ENCODE measurements at places on chromosomes 13 and 19. TPM values are rescaled to one million over a fixed set of nuclear protein-coding genes. Genes with fewer than 3 reads are reported as not detected.

Gene CBLC
- not detected for total RNA-seq

Gene COMMD6
- total RNA-seq, result 122 TPM

Gene MBD3L2
- total RNA-seq, result not detected

Gene ITGBL1
- total RNA-seq, result 1.5 TPM

Gene ZBTB32
- total RNA-seq, result not detected

Gene ADAMTS10
- total RNA-seq, result 13.3 TPM

Gene HCST
- total RNA-seq, result 0.19 TPM

Gene ZNF253
- not detected for total RNA-seq

Gene NKPD1
- 0.56 TPM for total RNA-seq

Gene UFM1
- 26.5 TPM for total RNA-seq

Gene ZNF223
- 2.7 TPM for total RNA-seq

Gene SCEL
- total RNA-seq, result 0.88 TPM

Gene SLC7A10
- total RNA-seq, result not detected

Gene SLC46A3
- total RNA-seq, result 1.4 TPM

Gene TRPC4
- total RNA-seq, result not detected

Gene C19orf25
- 8.7 TPM for total RNA-seq

Gene FBXO27
- 4.5 TPM for total RNA-seq

Gene SH2D3A
- total RNA-seq, result 19.4 TPM

Gene TDRD12
- 0.59 TPM for total RNA-seq

Gene ZNF575
- total RNA-seq, result 1.8 TPM

All from A549 treated with dexamethasone at 1 μM for 4 hours (cell line).